Thymus (tissue), 14 donors: ENCODE measurements at places on chromosomes 4 and X. TPM values are rescaled to one million over a fixed set of nuclear protein-coding genes. Genes with fewer than 3 reads are reported as not detected.
A peak's percentile ranks its signal among the peaks of the same experiment; 100 is the strongest.

- no peak for DNase-seq
Observed at GRCh38 chr4:68070302-68070701, 59.4 kb downstream of the TMPRSS11F start.

GRCh38 chr4:176610594-176610993 lies 182.1 kb downstream of the VEGFC start:
- no peak for DNase-seq

DNA sequence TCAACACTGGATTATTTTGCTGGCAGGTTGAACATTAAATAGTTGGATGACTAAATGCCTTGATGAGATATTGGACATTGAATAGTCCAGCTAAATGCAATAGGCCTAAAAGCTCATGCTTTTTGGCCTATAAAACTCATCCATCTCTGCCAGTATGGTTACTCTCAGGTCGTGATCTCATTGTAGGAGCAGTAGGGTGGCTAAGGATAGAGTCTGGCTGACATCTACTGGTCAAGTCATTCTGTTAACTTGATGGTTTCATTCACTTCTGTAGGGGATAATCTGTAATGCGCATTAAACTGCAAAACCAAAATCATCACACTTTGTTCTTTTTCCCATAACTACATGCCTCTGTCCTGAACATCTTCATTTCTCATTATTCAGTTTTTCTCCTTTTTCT lies 227.0 kb downstream of the DKK2 start:
- DNase-seq: no peak

GRCh38 chr4:67522851-67523671 lies 22.2 kb downstream of the CENPC start:
- DNase-seq: peak; percentile 13

DNA sequence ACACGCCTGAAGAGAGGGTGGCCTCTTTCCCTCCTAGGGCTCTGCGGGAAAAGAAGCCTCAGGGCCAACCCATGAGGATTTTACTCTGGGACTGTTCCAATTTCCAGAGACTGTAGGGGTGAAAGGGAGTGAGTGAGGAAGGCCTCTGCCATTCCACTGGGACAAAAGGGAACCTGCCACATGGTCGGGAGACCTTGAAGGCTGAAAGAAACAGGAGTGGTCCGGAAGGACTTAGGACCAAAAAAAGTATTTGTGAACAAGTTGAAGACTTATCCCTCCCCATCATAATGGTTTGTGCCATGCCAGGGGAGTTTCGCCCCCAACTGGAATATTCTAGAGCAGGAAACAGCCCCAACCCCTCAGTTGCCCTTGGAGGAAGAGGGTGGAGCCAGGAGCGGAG lies at the start of gene TEX13B:
Gene TEX13B (minus strand): TSS at position 15 of the 400 bp plus-strand sequence. CDS start 243 bp downstream, outside the sequence.
- DNase-seq: no peak

DNA sequence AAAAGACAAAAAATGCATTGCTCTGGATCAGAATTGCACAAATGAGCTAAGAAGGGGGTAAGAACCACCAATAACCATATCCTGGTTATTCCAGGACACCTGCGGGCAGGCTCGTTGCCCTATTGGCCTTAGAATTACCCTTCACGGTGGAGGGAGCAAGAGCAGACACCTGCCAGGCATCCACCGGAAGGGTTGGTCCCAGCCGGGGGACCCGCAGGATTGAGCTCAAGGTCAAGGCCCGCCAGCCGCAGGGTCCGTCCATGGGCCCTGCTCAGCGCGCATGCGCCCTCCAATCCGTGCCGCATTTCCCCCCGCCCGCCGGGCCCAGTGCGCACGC lies 575 bp downstream of the SLC25A6 start:
- DNase-seq: no peak

GRCh38 chr4:87030755-87031441 lies 96.1 kb downstream of the AFF1 start:
- no peak for DNase-seq

GRCh38 chr4:29311247-29311646 lies 1408.9 kb upstream of the PCDH7 start:
- DNase-seq: no peak

DNA sequence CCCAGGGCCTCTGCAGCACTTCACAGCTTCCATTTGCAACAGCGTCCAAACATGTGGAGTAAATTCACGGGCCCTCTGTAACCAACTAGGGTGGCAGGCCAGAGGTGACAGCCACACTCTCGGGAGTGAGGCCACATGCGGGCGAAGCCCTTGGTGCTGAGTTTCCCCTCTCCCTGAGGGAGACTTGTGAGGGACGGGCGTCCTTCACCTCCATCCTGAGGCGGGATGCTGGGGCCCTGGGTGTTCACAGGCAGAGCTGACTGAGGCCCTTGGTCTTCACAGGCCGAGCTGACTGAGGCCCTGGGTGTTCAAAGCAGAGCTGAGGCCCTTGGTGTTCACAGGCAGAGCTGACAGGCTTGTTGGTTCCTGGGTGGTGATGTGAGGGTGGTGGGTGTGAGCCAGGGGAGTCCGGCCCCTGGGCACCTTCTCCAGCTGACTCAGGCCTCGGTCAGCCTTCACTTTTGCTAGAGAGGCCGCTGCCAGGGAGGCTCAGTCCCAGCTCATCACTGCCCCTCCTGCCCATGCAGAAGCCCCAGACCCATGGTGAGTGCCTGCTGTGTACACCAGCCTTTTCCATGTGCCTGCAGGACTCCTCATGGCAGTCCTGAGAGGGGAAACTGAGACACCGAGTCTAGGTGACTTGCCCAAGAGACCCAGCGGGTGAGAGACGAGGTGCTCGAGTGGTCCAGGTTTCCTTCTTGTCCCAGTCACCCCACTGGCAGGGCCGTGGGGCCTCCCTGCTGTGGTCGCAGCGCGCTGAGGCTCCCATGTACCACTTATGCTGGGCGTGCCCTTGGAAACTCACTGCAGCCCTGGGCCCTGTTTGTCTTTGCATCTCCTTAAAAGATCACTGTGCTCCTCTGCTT lies 8.5 kb downstream of the WFS1 start:
- no peak for DNase-seq

DNA sequence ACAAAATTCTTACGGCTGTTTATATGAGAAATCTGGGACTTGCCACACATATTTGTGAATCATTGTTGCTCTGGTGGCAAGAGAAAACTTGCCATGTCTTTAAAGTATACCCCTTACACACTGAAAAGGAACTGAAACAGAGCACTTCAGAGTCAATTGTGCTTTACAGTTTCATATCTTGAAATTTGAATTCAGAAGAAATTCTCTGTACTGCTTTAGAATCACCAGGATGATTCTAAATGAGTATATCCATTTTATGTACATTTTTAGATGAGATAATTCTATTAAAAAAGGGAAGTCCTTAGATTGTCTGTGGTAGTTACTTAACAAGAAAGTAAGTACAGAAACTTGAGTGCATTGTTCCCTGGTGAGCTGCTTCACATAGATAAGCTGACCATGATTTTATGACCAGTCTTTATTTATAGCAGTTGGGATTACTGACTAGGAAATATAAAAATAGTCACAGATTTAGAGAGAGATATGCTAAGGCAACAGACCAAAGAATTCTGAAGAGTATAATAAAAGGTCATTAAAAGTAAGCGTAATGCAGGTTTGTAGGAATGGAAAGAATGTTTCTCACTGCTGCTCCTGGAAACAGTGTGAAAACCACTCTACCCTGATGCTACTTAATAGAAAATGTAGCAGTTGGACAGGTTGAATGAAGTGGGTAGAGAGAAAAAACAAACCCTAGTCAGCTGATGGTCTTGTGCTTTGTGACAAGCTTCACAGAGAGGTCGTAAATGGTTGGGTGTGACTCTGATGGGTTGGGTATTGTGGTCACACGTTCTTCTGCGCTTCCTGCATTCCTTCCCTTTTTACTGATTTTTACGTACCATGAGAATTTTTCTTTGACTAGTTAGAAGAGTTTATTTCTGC lies 41.0 kb downstream of the FNIP2 start:
- DNase-seq: no peak

GRCh38 chr4:93084599-93085305 lies 743.8 kb upstream of the ATOH1 start:
- no peak for DNase-seq

DNA sequence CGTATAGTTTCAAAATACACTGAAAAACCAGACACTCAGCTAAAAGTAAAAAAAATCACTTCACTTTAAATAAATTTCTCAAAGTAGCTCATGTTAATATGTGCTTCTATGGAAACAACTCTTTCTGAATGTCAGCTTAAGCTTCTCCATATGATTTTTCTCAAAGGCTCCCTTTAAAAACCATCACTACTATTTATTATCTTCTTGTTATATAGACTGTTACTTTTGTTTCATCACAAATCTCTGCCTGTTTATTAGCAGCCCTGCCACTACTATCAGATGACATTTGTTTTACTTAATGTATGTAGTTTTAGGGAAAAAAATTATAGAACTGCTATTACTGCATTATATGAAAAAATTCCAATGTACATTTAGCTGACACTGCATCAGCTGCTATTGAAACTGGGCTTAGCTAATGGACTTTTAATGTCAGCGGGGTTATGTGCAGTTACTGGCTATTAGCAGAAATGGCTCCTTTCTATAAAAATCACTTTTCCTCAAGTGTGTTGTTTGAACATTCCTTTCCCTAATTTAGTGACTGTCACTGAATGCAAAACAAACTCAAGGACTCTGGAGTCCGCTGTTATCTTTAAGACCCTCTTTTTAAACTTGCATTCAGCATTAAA lies 10.8 kb downstream of the UNC5C start:
- DNase-seq: no peak

- DNase-seq: no peak
Observed at GRCh38 chr4:121243485-121243884, 79.4 kb upstream of the TNIP3 start.

GRCh38 chrX:18674788-18675735 lies 3.2 kb upstream of the RS1 start:
- DNase-seq: peak; percentile 70

- no peak for DNase-seq
Observed at GRCh38 chr4:1675136-1675801, 8.8 kb downstream of the FAM53A start.

DNA sequence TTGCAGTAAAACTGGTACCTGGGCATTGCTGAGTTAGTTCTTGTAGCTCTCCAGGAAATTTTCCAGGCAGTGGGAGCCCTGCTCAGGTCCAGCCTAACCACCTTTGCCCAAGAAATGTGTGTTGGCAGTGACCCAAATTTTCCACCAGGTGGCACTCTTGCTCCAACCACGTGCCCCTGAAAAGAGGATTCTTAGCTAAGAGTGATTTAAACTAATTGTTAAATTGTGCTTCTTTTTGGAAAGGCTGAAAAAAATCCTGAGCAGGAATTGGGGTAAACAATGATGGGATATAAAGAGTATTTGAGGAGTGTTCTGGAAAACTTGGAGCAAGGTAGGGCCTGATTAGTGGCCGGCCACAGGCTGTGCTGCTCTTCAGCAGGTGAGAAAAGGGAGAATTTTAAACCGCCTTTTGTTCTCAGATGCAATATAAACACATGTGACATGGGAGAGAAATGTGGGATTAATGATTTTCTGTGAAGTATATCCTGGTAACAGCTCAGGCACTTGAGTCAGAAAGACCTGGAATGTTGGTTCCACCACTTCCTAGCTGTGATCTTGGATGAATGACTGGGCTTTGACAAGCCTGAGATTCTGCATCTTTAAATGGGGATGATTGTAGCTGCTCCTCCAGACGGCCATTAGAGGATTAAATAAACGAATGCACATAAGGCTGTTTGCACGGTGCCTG lies 219.6 kb downstream of the PTTG2 start:
- DNase-seq: peak; percentile 85

GRCh38 chr4:59553721-59554091 lies 1646.4 kb upstream of the ADGRL3 start:
- no peak for DNase-seq

DNA sequence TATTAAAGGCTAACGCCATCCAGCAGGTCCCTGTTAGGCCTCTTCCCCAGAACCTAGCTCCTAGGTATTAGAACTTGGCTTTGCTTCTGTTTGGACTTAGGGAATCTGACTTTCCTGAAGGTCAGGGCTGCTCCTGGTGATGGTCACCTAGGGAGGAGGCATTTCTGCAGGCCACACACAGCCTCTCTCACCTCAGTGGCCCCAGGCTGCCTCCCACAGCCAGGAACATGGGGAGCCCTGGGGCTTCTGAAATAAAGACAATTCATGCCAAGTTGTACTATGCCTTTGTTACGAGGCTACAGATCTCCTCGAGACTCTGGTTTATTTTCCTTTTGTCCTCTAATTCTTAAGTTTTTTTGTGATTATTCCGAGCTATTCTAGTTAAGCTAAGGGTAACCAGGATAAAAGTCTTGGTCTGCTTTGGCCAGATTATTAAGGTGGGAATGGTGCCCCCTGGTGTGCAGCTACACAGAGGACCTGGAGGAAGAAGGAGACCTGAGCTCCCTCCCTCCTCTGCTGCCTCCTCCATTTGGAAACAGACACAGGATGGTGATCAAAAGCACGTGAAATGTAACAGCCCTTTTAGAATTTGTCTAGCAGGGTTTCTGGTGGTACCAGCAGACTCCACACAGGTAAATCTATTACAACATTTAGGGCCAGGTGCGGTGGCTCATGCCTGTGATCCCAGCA lies 131.0 kb downstream of the DCLK2 start:
- DNase-seq: no peak

- DNase-seq: no peak
Observed at GRCh38 chrX:6770936-6771335, 236.0 kb upstream of the VCX3A start.

- DNase-seq: no peak
Observed at GRCh38 chrX:109926118-109926517, 76.8 kb upstream of the TMEM164 start.

DNA sequence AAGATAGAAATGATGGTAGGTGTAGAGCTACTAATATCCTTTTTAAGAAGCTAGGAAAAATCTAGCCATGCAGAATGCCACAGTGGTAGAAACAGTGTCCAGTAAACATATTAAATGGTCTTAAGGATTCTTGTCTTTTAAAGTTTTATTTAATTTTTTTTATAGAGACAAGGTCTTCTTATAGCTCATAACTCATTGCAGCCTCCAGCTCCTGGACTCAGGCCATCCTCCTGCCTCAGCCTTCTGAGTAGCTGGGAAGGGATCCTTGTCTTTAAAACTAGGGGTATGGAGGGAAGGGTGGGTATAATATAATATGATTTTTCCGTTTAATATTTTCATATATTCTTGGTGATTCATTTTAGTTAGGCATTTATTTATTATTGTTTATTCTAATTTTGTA lies 3.8 kb downstream of the TMEM165 start:
- DNase-seq: no peak

DNA sequence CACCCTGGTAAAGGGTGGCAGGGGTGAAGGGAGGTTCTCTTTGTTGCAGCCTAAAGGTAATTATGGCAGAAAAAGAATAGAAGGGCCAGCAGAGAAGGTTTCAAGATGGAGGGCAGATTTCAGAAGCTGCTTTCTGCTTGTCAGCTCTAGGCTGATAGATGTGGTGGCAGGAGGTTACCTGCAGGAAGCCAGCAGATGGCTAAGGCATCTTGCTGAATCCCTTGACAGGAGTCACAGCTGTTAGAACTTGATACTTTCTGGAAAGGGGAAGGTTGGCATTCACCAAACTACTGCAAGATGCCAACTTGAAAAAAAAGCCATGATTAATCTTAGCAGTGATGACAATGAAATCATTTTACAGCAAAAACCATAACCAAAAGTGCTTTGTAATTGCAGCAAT lies 69.5 kb upstream of the CBLL2 start:
- DNase-seq: no peak

The CXCL11 gene
- 9.6 TPM for polyA plus RNA-seq

The RENBP gene
- polyA plus RNA-seq: 18.3 TPM

The GAGE12H gene
- not detected for polyA plus RNA-seq

The HERC6 gene
- polyA plus RNA-seq: 11.8 TPM

The PDZD4 gene
- polyA plus RNA-seq: 7.9 TPM

The CENPVL2 gene
- 0.41 TPM for polyA plus RNA-seq

The GAGE12G gene
- polyA plus RNA-seq: not detected

The SH3TC1 gene
- 114 TPM for polyA plus RNA-seq

The LNX1 gene
- polyA plus RNA-seq: 6.4 TPM
